ENCODE measurements at places on chromosomes 3 and 15.

- no peak for DNase-seq
Measured at GRCh38 chr3:158842976-158843375, 41.1 kb downstream of the MFSD1 start.

- DNase-seq = no peak
Measured at GRCh38 chr3:158565076-158565475, 5.9 kb upstream of the MLF1 start.

DNA sequence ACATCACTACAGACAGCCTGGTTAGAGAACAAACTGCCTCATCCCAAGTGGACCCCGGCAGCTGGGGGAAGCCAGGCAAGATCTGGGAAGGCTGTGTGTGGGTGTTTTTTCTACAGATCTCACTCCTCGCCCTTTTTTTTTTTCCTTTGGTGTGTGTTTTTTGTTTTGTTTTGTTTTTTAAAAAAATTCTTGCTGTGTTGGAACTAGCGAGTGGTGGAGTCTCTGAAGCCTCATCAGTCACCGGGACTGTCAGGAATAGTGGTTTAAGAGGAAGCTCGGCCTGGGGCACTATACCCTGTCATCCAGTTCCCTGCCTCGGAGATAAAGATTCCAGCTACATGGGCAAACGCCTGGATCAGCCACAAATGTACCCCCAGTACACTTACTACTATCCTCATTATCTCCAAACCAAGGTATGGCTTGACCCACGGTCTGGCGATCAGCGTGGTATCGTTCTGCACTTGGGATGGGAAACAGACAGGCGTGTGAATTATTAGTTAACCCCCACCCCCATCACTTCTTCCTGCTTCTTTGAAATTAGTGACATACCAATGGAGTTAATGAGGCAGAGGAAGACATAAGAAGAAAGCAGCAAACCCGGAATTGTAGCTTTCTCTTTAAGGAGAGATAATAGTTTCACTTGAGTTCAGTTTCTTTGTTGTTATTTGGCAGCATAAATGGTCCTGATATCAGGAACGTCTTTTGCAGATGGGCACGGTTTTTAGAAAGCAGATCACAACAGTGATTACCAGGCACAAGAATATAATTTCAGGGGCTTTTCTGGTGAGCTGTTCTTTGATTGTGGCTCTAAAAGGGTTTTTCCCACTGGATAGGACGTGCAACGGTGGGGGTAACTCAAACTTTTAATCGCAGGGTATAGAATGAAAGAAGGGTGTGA, 722 bp downstream of the RBMS3 start:
- DNase-seq = no peak

DNA sequence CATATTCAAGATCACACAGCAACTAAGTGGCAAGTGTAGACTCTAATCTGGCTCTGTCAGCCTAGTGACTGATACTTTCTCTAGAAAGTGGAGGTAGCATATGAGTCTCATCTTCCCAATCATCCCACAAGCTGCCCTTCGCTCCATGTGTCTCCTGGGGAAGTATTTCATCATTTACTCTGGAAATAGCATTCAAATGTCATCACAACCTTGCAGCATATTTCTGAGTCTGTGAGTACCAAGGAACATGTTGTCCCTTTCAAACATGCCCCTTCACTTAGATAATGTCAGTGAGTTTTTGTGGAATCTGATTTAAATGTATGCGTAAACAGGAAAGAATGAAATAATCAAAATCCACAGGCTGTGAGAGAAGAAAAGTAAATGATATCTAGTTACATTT, 322.9 kb downstream of the SLC9A9 start:
- no peak for DNase-seq

- DNase-seq = no peak
Measured at GRCh38 chr3:58340594-58341244, 8.0 kb downstream of the PXK start.
